ENCODE measurements at places on chromosomes 3 and 15.
A peak's percentile ranks its signal among the peaks of the same experiment; 100 is the strongest.

DNA sequence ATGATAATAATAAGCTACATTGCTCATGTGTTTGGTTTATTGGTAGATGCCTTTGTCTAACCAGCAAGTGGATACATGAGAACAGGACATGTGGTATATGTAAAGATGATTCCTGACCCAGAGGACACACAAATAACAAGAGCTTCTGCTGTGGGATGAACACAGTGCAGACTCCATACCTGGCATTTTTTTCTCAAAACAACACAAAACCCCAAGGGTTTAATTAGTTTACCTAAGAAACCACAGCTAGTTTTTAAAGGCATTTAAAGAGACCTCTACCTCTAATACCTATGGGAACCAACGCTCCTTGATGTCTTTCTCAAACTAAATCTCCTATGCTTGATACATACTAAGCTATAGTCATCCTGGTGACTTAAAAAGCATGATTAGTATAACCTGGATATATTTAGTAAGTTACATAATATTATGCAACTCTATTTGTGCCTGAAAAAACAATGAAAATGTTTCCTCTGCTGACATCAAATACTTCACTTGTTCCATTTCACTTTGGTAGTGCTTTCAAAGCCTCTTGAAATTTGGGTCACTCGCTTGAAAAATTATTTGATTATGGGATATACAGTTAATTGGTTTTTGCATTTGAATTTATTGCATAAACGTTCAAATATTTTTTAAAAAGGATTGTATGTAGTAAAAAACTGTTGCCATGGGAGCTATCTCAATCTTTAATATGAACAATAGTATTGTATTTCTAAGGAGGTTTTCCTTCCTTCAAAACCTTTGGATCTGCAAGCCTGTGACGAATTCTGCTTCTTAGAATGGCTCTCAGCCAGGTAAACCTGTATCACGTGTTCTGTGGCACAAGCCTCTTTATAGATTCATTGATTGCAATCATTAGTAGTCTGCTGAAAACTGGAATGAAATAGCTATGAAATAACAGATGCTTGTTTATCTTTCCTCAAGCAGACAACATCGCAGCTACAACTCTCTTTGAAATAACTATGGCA, 233.0 kb upstream of the KCNMB2 start:
- no peak for DNase-seq

GRCh38 chr15:52054381-52054780, 35.4 kb downstream of the MAPK6 start:
- DNase-seq = no peak

GRCh38 chr3:31142139-31142538, 247.7 kb upstream of the GADL1 start:
- no peak for DNase-seq

DNA sequence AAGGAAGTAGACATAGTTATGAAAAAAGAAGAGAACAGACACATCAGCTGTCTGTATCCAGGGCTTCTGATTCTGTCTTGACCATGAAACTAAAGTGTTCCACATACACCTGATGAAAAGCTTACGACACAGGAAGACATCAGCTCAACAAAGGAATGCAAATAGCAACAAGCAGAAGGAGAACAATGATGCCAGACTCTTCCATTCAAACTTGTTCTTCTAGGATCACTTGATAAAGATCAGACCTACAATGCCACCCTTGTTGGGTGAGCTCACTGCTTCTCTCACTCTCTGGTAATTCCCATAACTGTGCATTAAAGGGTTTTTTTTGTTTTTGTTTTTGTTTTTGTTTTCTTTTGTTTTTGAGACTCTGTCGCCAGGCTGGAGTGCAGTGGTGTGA, 49.7 kb downstream of the GATM start:
- DNase-seq = no peak

- DNase-seq = peak; percentile 80
Observed at GRCh38 chr15:76196269-76197231, 114.7 kb downstream of the ETFA start.

- DNase-seq = no peak
Observed at GRCh38 chr15:33218071-33218491, 23.6 kb upstream of the FMN1 start.

- DNase-seq = no peak
Observed at GRCh38 chr3:170485294-170485693, 66.6 kb downstream of the CLDN11 start.

DNA sequence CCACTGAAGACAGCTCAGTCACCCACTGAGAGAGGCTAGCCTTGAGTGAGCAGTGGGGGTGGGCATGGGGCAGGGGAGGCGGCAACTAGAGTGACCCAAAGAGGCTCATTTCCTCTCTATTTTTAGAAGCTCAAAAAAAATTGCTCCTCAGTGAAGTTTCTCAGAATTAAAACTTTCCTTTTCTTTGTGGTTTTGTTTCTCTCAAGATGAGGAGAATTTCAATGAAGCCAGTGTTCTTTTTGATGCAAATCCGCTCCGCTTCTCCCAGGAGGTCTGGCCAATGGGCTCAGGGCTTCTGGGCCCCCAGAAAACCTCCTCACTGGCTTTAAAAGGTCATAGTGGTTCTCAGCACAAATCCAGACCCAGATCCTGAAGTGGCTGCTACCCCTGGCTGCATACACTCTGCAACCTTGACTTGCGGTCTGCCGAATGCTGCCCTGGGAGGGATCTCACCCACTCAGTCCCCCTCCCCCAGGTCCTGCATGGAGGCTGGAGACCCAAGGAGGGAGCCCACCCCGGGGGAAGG, at the start of gene ACSBG1:
TSS of gene ACSBG1 (minus strand) at position 51 of the 526 bp plus-strand sequence. CDS start 64 bp downstream, outside the sequence.
- no peak for DNase-seq

GRCh38 chr15:93030430-93031102, 58.4 kb downstream of the RGMA start:
- peak; percentile 74 for DNase-seq

DNA sequence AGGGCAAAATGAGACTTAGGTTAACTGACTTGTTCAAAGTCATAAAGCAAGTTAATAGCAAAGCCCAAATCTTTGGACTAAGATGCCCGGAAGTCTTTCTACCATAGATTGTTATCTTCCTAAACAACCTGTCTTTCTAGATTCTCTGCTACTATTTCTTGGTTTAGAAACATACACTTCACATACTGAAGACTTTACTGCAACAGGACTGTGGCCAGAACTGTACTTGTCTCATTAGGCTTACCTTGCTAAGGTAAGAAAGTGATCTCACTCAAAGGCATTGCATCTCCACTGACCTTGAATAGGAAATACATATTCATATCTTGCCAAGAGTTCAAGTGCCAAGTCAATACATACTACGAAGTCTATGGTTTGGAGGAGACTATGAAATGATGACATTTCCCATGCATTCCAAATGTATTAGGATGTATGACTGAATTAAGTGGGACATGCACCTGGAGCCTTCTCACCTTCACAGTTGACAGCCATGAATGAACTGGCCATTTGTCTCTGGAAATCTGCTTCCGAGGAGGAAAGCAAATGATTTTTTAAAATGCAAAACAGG, 5.0 kb downstream of the ZDHHC3 start:
- no peak for DNase-seq

GRCh38 chr15:70486451-70487386, 276.6 kb downstream of the UACA start:
- DNase-seq = no peak

DNA sequence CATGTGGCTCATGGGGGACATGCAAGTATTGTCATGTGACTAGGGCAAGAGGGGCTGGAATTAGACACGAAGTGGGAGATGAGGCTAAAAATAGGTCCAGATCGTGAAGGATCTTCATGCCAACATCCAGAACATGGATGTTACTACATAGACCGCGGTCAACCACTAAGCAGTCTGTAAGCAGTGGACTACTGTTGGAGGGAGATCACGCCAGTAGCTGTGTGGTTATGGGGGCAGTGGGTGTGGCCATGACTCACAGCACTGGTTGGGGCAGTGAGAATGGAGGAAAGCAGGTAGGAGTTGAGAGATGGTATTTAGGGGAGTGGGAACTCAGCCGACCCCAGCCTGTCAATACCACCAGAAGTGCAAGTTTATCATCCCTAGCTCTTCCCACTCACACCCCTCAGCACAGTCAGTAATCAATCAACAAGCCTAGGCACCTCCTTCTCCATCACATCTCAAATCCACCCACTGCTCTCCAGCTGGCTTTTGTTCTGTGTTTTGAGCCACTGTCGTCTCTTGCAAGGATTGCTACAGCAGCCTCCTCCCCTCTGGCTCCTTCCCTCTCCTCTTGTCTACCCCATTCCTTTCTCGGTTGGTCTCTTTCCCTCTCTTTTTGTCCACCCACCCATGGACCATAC, 107.2 kb upstream of the ABHD17C start:
- no peak for DNase-seq

DNA sequence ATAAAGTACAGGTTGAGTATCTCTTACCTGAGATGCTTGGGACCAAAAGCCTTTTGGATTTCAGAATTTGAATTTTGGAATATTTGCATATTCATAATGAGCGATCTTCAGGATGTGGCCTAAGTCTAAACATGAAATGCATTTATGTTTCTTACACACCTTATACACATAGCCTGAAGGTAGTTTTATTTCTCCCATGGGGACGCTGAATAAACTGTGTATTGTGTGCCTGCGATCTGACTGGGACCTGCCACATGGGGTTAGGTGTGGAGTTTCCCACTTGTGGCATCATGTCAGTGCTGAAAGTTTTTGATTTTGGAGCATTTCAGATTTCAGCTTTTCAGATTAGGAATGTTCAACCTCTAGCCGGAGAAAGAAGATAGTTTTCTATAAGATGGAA, 35.5 kb downstream of the UBE2E2 start:
- no peak for DNase-seq

- no peak for DNase-seq
Observed at GRCh38 chr3:144480416-144480919, 508.8 kb downstream of the DIPK2A start.

- DNase-seq = no peak
Observed at GRCh38 chr3:97938444-97938843, 33.8 kb downstream of the RIOX2 start.

GRCh38 chr3:99407257-99407656, 231.1 kb upstream of the COL8A1 start:
- DNase-seq = no peak

DNA sequence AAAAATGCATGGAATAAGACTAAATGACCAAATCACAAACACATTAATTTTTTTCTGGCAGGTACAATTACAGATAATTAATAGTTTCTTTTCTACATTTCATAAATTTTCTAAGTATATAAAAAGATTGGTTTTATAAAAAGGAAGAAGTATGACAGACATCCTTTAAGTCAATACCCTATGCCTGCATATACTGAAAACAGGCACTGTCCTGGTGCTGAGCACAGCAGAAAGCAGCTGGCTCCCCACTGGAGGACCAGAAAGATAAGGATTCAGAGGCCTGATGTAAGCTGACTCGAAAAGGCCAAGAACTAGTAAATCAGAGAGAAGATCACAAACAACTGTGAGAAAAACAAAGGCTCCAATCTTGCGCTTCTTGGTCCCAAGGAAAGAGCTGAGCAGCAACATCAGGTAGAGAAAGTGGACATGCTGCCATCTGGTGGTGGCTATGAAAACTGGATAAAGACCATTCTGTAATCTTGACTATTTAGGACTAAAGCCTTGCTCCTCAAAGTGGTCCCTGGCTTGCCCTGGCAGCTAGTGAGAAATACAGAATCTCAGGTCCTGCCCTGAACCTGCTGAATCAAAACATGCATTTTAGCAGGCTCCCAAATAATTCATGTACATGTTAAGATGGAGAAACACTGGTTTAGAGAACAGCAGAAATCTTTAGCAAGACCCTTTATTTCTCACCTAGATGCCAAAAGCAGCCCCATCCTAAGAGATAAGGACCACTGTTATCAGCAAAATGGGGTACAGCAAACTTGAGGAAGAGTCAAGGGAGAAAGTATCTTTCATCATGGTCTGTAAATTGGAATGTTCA, 76.0 kb downstream of the TRANK1 start:
- peak; percentile 50 for DNase-seq

DNA sequence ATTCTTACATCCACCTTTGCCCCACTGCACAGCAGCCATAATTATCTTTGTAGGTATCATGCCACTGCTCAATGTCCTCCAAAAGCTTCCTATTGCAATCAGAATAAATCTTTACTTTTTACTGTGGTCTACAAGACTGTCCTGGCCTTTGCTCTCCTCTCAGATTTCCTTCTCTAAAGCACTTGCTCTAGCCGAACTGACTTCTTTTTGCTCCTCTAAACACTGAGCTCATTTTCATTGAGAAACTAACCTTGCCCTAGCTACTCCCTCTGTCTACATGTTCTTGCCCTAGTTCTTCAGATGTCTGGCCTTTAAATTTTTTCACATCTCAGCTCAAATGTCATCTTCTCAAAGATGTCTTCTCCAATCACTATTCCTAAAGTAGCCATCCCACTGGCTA, 342.8 kb downstream of the TBC1D5 start:
- DNase-seq = no peak

DNA sequence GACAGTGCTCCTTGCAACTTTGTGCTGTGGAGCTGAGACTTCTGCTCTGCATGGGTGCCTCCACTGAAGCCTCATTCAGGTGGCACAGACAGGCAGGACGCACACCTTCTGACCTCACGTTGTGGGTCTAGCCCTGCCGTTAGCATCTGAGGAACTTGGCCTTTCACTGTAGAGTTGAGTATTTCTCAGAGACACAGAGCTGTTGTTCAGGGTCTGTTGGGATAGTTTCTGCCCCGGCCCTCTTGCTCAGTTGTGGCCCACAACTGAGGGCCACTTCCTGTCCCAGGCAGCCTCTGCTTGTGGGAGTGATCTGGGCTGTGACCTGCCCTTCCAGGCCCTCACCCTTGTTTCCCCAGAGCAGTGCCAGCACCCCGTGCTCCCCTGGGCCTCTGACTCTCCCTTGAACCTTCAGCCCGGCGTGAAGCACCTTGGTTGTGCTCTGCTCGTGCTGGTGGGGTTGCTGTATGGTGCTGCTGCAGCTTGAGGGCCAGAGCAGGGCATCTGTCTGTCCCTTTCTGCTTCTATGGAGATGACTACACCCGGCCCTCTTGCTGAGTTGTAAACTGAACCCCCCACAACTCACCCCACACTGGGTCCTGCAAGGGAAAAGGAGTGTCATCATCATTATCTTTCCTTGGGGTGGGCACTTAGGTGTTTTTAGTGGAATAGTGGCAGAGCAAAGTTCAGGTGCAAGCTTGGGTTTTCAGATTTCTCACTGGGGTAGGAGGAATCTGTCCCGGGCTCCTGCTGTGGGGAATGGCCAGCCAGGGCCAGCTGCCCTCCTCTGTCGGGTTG, 11.7 kb downstream of the BAHD1 start:
- no peak for DNase-seq

Measured in body of pancreas (tissue), 4 donors.